ENCODE measurements at places on chromosomes 4 and X.

GRCh38 chrX:48598614-48599013 lies 1.3 kb downstream of the WDR13 start:
- DNase-seq, result no peak

GRCh38 chrX:11193035-11193469 lies 81.9 kb downstream of the HCCS start:
- DNase-seq, result no peak

- DNase-seq, result no peak
Observed at GRCh38 chr4:126755506-126755905, 877.3 kb upstream of the INTU start.

DNA sequence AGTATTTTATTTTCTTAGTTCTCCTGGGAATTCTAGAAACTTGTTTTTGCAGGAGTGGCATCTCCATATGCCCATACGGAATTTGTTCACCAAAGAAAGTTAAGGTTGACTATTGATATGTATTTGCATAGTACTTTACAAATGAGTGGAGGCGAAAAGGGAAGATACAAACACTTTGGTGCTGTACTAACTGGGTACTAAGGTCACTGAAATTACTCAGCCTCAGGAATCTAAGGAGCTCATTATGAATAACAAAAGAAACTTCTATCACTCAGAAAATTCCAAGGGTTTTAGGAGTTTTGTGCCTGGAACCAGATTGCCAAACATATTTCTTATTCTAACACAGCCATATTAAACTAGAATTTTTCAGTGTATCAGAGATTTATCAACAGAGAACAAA lies 27.4 kb upstream of the TMPRSS11B start:
- no peak for DNase-seq

DNA sequence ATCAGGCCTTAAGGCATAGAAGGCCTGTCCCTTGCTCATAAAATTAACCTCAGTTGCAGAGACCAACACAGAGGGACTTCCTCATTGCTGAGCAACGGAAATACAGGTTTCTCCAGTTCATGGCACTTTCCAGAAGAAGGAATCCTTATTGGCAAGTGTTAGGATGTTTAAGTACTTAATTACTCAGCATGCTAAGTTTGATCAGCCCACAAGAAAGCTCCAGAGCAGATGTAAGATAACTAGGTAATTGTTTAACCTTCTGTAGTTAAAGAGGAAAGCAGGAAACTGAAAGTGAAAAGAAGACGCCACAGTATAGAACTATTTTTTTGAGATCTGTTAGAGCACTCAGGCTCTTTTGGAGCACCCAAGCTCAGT lies 33.5 kb downstream of the SMS start:
- no peak for DNase-seq

DNA sequence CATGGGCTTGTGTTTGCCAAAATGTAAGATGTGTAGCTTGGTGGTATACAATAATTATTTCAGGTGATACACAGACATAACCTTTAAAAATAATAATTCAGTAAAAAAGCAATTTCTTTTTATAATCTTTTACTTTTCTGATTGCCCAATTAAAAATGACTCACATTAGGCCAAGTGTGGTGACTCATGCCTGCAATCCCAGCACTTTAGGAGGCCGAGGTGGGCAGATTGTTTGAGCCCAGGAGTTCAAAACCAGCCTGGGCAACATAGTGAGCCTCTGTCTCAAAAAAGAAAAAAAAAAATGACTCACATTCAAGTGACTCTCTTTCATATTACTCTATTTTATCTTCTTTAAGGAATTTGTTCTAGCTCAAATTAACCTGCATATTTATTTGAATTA lies 449.4 kb upstream of the HTR2C start:
- DNase-seq, result no peak

DNA sequence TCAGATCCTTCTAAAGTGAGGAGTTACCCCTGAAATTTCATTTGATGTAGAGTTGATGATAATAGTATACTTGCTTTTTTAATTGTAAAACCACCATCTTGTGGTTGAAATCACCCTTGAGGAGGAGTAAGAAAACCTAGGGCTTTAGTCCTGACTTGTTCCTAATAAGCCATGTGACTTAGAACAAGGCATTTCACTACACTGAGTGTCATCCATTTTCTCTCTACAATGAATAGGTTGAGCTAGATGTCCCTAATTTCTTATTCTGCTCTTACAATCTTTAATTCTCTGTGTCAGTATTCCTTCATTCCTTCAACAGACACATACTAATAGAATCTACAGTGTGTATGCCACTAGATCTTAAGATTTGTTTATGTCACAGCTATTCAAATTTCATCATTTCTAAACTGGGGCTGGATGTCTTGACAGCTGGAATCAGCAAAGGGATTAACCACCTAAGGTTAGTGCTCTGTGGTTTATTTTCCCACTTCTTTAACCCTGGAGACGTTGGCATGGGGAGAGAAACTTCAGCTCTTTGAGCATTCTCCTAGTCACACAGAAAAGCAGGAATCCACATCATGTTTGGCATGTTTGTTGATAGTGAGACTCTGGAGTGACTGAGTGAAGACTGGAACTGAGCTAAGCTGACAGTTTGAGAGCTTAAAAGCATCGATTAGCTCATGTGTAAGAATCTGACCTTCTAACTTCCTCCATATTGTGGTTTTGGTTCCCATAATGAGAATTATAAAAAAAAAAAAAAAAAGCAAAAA lies 246.3 kb downstream of the NDST4 start:
- DNase-seq, result no peak

GRCh38 chrX:16466640-16467432 lies 183.1 kb upstream of the S100G start:
- DNase-seq, result no peak

DNA sequence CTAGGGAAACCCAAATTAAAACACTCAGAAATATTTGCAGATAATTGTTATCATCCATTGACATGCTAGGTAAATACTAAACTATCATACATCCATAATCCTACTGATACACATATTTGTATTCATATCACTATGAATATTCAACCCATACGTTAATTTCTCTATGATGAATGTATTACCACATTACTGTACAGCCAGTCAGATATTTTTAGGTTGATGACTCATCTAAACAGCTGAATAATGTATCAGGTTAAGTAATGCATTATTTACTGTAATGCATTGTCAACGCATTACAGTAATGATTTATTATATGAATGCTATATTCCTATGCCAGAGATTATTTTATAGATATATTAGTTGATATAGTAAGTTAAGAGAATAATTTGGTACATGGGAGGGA lies 37.1 kb downstream of the VEGFC start:
- DNase-seq, result no peak

GRCh38 chr4:70057651-70058050 lies 7.4 kb downstream of the HTN1 start:
- DNase-seq, result no peak

- DNase-seq, result no peak
Observed at GRCh38 chr4:169117591-169118081, 107.6 kb upstream of the CBR4 start.

- DNase-seq, result no peak
Observed at GRCh38 chr4:76694056-76694455, 203.9 kb downstream of the SOWAHB start.

DNA sequence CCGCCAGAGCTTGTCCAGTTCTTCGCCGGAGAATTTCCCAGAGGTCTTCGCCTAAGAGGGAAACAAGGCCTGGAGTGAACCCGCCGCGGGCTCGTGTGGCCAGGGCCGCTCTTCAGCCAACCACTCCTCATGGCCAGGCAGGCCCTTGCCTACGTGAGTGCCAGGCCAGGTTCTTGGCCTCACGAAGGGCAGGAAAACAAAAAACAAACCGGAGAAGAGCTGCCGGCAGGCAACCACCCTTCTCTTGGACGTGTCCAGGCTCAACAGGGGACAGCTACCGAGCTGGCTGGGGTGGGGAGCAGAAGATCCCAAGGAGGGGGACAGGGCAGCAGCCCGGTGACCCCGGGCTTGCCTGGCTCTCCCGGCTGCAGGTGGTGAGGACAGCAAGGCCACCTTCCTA lies 13.3 kb downstream of the LRPAP1 start:
- no peak for DNase-seq

GRCh38 chr4:92840880-92841279 lies 537.1 kb downstream of the GRID2 start:
- no peak for DNase-seq
